ENCODE measurements at places on chromosomes 1 and 21.

DNA sequence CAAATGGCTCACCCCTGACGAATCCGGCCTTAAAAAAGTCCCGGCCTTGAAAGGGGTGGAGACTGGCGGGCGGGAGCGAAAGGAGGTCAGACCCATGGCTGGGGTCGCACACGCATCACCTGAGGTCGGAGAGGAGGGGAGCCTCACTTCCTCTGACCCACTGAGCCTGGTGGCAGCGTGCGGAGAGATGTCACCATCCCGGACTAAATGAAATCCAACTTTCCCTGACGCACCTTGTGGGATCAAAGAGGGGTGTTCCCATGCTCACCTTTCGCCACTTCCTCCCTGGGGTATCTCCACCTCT is 709 bp upstream of the SLC41A1 start:
- peak; percentile 32 for DNase-seq

DNA sequence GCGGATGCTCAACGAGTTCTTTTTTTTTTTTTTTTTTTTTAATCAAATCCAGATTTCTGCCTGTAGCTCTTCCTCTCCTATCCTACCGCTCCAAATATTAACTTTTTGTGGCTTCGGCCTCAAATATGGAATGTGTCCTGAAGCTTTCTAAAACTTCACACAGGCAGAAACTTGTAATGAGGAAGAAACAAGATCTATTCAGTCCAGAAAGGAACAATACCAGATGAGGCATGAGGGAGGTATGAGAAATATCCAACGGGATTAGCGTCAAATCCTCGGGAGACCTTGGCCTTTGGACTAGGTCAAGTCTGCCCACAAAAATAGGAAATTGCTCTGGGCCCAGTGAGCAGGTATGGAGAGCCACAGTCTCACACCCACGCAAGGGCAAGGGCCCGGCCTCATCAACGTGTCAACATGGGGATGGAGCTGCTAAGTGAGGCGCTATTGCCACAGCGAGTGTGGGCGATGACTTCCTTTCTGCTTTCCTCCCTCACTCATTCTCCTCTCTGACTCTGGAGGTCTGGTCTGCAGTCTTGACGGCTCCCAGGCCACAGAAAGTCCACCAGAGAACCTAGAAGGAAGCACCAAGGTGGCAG is 66.6 kb downstream of the BCAR3 start:
- DNase-seq = no peak

GRCh38 chr1:58890113-58890512 is 106.3 kb upstream of the JUN start:
- no peak for DNase-seq

- no peak for DNase-seq
Observed at GRCh38 chr1:182783068-182783467, 6.5 kb upstream of the NPL start.

DNA sequence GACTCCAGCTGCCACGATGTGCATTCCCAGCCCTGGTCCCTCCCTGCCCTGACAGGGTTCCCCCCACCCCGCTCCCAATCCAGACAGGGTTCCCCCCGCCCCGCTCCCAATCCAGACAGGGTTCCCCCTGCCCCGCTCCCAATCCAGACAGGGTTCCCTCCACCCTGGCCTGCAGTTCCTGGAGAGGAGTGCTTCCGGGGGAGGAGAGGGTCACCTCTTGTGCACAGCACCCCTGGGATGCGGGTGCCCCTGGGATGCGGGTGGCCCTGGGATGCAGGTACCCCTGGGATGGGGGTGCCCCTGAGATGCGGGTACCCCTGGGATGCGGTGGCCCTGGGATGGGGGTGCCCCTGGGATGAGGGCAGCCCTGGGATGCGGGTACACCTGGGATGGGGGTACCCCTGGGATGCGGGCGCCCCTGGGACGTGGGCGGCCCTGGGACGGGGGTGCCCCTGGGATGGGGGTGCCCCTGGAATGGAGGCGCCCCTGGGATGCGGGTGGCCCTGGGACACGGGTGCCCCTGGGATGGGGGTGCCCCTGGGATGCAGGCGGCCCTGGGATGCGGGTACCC is 36.7 kb upstream of the SLC19A1 start:
- DNase-seq = no peak

DNA sequence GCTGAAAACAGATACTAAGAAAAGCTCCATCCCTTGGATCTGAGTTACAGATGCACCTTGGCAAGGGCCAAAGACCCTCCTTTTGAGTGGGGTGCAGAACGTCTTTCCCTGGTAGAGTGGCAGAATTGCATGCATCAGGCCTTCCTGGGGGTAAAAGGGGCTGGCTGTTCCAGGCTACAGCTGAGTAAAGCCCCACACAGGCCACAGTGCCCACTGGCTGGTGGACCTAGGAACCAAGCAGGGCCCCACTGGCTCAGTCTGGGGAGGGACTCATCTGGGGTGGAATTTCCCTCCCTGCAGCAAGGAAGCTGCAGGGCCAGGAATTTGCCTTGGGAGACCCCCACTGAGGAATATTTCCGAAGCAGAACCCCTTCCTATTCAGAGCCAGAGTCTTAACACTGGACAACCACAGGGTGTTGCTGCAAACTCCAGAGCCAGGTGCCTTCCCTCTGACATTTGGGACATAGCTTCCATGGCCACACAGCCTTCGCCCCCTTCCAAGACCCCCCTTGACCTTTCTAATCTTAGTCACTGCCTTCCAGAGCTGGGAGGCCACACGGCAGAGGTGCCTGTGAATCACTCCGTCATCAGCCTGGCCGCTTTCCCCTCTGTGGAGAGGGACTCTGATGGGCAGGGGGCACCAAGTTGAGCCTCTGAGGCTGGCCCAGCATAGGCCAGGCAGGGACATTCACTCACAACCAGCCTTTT is 52.5 kb downstream of the LACTBL1 start:
- no peak for DNase-seq

DNA sequence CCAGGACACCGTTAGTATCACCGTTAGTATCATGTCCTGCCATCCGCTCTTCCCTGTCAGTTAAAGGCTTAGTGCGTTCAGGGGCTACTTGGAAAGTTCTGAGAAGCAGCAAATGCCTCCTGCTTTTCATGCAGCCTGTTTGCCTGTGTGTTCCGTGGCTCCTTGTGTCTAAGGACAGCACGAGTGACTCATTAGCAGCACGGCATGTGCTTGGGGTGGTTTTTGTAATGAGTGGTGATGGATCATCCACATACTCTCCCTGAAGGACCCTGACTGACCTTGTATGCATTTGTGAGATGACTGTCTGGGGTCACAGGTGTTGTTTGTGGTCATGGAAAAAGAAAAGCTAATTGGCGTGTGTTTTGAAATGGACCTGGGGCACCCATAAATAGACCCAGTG is 221.9 kb downstream of the PBX1 start:
- DNase-seq = no peak

- DNase-seq = no peak
Observed at GRCh38 chr1:21372383-21372782, 67.6 kb upstream of the NBPF3 start.

- DNase-seq = no peak
Observed at GRCh38 chr1:212525479-212526110, 83.0 kb upstream of the ATF3 start.

DNA sequence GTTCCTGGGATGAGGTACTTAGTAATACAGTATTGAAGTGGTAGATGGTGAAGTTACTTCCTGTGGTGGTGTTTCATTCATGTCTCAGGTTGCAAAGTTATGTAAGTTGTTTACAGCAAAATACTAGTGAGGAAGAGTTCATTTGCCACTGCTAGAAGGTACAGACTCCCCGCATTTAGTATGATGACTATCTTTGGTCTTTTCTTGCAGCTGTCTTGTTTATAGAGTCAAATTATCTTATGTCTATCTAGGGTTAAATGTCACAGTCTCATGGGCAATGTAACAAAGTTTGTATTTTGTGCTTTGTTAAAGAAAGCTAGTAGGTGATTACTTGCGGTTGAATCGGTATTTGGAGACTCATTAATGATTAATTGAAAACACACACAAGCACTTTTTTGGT is 50.2 kb downstream of the LRRC8D start:
- no peak for DNase-seq

GRCh38 chr1:1068517-1069055 is 5.5 kb downstream of the RNF223 start:
- DNase-seq = peak; percentile 82

DNA sequence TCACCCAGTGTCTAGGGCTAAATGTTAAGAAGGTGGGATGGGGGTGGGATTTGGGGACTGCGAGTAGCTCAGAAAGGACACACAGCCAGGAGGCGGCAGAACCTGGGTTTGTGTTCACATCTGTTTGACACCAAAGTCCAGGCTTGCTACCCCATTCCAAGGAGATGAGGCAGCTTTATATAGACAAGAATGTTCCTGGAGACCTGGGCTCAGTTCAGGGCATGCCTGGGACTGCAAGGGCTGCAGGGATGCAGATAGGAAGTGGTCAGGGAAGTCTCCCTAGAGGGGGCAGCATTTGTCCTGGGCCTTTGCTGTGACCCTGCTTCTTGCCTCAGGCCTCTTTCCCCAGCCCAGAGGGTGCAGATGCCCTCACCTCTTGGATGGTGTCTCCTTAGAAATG is 16.3 kb downstream of the PADI3 start:
- no peak for DNase-seq

GRCh38 chr1:225754940-225755641 is 22.5 kb upstream of the SRP9 start:
- DNase-seq = no peak

GRCh38 chr1:45802343-45803298 is 791 bp upstream of the MAST2 start:
- peak; percentile 22 for DNase-seq

DNA sequence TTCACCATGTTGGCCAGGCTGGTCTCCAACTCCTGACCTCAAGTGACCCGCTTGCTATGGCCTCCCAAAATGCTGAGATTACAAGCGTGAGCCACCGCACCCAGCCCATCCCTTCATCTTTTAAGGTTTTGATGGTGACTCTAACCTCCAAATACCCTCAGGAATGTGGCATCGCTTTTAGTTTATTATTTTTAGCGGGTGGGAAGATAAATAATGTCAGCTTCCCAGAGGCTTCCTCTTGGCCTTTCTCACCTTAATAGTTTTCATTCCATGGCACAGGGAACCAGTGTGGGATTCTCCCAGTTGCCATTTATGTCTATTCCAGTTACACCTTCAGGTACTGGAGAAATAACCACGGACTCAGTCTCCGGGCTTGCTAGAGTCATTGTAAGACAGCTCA is 92.1 kb upstream of the LRRN2 start:
- no peak for DNase-seq

DNA sequence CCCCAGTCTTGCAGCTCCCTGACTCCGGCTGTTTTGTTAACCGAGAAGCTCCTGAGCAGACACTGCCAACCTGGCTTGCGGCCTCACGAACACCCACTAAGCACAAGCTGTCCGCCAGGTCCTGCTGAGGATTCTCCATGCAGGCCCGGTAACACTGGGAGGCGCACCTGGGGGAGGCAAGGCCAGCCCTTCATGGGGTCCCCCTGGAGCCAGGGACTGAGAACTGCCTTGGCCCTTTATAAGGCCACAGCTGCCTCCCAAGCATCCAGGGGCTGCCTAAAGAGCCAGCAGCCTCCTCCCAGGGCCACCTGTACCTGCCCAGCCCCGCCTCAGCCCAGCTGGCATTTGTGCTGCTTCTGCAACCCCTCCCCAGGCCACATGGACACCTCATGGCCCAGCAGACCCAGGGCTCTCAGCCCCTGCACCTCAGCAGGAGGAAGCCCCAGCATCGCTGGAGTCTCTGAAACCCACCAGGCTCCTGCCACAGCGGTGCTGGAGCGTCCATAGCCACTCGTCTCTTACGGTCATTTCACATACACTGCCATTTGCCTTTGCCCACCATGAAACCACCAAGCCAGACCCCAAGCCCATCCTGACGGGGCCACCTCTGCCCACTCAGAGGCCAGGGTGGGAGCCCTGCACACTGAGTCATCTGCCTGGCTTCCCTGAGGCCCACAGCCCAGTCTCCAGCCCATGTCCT is 82.5 kb downstream of the NPHP4 start:
- no peak for DNase-seq

DNA sequence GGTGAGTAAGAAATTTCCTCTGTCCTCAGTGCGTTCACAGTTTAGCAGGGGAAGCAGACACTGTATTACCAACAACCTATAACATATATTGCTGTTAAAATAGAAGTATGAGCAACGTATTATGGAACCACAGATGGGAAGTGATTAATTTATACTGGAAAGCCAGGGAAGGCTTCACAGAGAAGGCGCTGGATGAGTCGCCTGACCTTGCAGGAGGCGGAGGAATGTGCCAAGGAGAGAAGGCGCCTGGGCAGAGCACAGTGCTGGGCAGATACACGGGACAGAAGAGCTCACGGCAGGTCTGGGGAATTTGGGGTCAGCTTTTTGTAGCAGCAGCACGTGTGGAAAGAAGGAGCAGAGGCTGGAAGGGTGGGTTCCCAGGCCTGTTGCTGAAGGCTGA is 116.3 kb downstream of the DHRS3 start:
- no peak for DNase-seq

- no peak for DNase-seq
Observed at GRCh38 chr1:89728381-89728780, 92.5 kb upstream of the LRRC8D start.

Data from NCI-H345 (cell line).